Heart left ventricle (tissue), 16 donors: ENCODE measurements at places on chromosomes 6 and 20. TPM values are rescaled to one million over a fixed set of nuclear protein-coding genes. Genes with fewer than 3 reads are reported as not detected.

DNA sequence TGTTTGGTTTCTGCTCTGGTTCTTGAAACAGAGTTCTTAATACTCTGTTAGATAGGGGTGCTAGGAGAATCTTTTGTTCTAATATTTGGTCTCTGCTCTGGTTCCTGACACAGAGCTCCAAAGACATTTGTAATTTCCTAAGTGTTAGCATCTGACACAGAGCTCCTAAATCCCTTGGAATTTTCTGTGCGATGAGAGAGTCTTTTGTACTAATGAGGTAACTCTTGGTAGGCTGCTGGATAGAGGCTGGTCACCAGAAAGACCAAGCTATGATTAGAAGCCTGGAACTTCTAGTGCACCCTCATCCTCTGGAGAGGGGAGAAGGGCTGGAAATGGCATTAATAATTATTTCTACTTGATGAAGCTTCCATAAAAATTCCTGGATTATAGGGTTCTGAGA lies 7.7 kb upstream of the CD109 start:
- no peak for DNase-seq

DNA sequence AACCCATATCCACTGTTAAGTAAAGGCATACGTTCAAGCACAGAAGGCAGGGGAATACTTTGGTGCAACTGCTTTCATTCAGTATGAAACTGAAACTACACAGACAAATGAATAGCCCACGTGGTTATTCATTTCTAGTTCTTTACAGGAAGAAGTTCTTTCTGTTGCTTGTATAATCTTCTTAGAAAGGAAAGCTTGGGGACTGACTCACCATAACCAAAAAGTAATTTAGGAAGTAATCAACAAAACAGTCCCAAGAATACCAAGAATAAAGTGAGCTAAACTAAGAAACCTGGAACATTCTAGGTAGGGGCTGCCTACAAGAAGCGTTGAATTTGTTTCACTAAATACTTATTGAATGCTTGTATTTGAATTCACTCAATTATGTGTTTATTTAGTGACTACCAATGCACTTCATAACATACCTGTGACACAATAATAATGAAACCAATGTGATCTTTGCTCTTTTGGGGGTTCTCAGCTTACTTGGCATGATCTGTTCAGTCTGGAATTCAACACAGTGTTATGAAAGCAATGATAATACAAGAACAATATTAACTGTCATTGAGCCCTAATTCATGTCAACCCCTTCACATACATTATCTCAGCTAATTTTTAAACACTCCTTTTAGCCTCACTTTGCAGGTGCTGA lies 25.1 kb upstream of the KIAA0408 start:
- no peak for DNase-seq

- DNase-seq = no peak
Measured at GRCh38 chr6:16619777-16620176, 141.5 kb downstream of the ATXN1 start.

DNA sequence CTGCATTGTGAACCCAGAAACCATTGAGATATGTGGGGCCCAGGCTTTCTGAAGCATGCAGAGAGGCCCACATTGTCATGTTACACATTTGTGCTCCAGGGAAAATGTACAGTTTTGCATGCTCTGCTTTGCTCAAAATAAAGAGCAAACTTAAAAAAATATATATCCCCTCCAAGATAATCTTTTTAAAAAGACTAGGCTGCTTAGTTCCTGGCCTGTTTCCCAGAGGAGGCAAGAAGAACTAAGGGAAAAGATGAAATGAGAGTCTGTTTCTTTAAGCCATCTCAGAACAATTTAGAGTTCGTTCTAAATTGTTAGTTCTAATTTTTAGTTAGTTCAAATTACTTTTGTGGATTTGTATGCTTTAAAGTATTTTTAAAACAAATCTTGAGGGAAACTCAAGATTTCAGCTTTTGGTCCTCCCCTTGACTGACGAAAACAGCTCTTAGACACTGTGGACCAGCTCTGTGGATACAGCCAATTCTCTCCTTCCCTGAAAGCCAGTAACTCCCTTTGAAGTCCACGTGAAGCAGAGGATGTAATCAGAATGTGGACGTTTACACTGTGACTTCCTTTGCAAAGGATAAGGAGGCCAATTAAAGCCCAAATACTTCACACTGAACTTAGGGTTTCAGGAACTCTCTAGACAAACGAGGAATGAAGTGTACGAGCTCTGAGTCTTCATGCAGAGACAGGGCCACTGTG lies 84.7 kb downstream of the CD164 start:
- DNase-seq = no peak

PACSIN1 gene
- 4.9 TPM for total RNA-seq
